ENCODE measurements at places on chromosomes 3 and 15.

GRCh38 chr3:173733029-173733652 lies 335.6 kb downstream of the NLGN1 start:
- DNase-seq: no peak

GRCh38 chr15:81113861-81114291 lies 20.2 kb upstream of the CFAP161 start:
- no peak for DNase-seq

DNA sequence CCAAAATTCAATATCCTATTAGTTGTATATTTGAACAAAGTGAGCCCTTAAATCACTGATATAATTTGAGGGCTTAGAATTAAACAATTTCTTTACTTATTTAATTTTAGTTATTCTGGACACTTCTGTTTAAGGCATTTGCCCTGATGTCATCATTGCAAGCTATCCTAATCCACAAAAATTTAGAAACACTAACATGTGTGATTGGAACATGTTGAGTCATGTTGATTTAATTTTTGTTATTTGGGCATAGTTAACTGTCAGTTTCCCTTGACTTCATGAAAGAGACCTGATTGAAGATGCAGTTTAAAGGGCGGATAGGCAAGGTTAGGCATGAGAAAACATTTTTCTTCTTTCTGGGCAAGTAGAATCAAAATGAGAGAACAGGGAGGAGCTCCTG lies 682.6 kb downstream of the ROBO1 start:
- no peak for DNase-seq

- no peak for DNase-seq
Observed at GRCh38 chr3:157789162-157789561, 285.9 kb upstream of the VEPH1 start.
